HT-29 (cell line): ENCODE measurements at places on chromosomes 4 and X. TPM values are rescaled to one million over a fixed set of nuclear protein-coding genes. Genes with fewer than 3 reads are reported as not detected.
A peak's percentile ranks its signal among the peaks of the same experiment; 100 is the strongest.

The SPANXN2 gene
- not detected in 2 replicates for total RNA-seq

The ETDB gene
- not detected in 2 replicates for total RNA-seq

The FAT1 gene
- total RNA-seq: 325 and 379 TPM in 2 replicates

The DDIT4L gene
- total RNA-seq: not detected in 2 replicates

The GPR143 gene
- not detected in 2 replicates for total RNA-seq

The TGIF2LX gene
- total RNA-seq: not detected in 2 replicates

The ZNF157 gene
- total RNA-seq: not detected in 2 replicates

The HSD17B13 gene
- not detected in 2 replicates for total RNA-seq

DNA sequence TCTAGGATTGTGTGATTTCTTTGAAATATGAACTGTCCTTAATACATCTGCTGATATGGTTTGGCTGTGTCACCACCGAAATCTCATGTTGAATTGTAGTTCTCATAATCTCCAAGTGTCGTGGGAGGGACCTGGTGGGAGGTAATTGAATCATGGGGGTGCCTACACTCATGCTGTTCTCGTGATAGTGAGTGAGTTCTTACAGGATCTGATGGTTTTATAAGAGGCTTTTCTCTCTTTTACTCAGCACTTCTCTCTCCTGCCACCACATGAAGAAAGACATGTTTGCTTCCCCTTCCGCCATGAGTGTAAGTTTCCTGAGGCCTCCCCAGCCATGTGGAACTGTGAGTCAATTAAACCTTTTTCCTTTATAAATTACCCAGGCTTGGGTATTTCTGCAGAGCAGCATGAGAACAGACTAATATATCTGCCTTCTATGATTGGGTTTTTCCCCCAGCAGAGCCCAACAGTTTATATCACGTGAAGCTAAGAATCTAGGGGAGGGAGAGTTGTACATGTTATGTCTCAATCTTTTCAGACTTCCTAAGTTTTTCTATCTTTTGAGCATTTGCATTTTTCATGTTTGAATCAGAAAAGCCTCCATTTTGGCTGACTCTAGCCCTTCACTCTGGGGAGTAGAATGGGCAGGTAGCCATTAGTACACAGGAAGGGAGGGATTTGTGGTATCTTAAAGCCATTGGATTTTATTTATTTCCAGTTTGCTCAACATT is 58.9 kb downstream of the PLAC1 start:
- no peak for DNase-seq

GRCh38 chr4:101670897-101671296 is 119.6 kb upstream of the BANK1 start:
- no peak for DNase-seq

DNA sequence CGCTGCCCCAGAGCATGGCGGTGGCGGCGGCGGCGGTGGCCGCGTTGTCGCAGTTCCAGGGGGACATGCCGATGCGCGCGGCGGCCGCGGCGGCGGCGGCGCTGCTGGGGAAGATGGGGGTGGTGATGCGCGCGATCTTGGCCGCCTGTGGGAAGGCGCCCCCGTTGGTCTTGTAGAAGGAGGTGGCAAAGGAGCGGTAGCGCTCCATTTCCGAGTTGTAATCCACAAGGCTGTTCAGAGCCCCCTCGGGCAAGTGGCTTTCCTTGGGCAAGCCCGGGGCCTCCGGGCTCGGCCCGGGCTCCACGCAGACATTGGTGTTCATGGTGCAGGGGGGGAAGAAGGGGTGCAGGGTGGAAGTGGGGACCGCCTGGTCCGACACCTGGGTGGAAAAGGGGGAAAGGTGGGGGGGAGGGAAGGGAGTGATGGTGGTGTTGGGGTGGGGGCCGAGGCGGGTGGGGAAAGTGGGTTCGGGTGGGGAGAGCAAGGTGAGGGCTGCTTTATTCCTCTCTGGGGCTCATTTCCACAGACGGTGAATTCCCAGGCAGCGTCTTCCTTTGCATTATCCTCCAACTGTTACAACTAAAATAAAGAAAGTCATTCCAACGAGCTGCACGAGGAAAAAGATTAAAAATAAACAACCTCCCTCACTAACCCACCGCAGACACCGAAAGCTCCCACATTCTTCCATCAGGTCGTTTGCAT is 3.1 kb downstream of the CXXC4 start:
- DNase-seq: peak; percentile 15

DNA sequence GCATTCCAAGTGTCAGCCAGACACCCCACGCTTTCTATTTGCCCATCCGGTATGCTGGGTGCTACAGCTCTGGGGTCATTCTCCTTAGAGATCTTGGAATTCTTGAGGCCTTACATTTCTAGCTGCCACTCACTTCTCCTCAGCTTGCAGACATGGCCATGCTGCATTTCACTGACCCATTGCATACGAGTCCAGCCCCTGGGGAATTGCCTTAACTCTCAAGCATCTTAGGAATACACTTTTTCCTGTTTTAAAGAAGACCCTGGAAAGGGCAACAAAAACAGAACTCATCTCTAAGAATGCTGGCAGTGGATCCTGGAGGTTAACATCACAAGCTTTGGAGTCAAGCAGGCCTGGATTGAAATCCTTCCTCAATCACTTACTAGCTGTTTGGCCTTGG is 122.0 kb upstream of the LNX1 start:
- DNase-seq: no peak

- peak; percentile 82 for DNase-seq
Observed at GRCh38 chrX:46791927-46792809, 33.2 kb upstream of the SLC9A7 start.

GRCh38 chrX:31429915-31430314 is 358.1 kb upstream of the FTHL17 start:
- DNase-seq: no peak

- no peak for DNase-seq
Observed at GRCh38 chr4:23039818-23040217, 347.1 kb downstream of the GBA3 start.

DNA sequence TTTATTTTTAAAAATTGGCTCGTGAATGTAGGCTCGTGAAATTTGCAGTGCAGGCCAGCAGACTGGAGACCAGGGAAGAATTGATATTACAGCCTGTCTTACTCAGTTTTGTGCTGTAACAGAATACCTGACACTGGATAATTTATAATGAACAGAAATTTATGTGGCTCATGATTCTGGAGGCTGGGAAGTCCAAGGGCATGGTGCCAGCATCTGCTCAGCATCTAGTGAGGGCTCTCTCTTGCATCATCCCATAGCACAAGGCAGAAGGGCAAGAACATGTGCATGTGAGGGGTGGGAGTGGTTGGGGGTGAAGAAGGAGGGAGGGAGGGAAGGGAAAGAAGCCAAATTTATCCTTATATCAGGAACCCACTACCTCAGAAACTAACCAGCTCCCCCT is 13.7 kb upstream of the CLTRN start:
- DNase-seq: no peak
